Keratinocyte (primary cell): ENCODE measurements at places on chromosomes 12 and 14.
A peak's percentile ranks its signal among the peaks of the same experiment; 100 is the strongest.

DNA sequence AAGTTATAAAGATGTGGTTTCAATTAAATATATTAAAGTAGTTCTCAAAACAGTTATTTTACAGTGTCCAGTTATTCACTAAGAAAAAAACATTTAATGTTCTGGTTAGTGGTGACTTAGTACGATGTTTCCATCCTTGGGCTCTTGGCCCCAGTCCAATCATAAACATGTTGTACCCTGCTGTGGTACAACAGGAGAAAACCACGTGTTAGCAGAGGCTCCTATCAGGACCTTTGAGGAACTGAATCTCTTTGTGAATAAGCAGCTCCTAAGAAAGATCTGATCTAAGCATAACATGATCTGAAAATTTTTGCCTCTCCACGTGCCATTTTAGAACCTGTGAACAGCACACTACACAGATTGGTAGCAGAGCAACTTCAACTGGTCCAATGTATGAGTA, 234.0 kb downstream of the SYT1 start:
- DNase-seq, result no peak

- no peak for DNase-seq
Measured at GRCh38 chr14:73243341-73243740, 6.0 kb downstream of the PAPLN start.

DNA sequence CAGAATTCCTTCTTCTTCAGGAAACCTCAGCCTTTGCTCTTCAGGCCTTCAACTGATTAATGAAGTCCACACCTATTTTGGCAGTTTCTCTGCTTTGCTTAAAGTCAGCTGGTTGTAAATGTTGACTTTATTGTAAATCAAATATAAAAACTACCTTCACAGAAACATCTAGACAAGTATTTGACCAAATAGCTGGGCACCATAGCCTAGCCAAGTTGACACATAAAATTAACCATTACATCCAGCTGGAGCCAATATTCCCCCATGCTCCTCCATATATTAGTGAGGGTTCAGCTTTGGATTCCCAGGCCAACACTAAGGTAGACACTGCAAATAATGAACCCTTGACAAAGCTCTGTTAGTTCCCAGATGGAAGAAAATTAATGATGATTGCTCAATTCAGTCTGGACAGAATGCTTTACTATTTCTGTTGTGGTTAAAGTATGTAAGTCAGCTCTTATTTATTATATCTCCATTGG, 125.5 kb downstream of the ZFP36L1 start:
- DNase-seq, result no peak

DNA sequence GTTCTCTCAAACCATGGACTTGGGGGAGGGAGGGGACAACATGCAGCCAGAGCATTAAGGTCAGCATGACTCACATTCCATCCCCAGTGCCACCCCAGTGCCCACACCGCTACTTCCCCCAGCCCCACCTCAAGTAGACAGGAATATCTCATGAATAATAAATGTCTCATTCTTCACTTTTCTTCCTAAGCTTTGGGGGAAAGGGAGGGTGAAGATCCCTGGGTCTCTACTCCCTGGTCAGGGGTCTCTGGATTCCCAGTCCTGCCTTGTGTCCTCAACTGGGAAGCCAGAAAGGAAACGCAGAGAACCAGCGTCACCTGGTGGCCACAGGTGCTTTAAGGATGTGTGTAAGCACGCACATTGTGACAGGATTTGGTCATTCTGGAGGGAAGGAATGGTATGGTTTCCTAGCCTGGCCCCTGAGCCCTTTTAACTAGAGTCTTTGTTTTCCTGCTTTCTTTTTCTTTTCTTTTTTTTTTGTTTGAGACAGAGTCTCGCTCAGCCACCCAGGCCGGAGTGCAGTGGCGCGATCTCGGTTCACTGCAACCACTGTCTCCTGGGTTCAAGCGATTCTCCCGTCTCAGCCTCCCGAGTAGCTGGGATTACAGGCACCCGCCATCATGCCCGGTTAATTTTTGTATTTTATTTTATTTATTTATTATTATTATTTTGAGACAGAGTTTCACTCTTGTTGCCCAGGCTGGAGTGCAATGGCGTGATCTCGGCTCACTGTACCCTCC, 3.4 kb downstream of the GPR84 start:
- DNase-seq, result no peak

DNA sequence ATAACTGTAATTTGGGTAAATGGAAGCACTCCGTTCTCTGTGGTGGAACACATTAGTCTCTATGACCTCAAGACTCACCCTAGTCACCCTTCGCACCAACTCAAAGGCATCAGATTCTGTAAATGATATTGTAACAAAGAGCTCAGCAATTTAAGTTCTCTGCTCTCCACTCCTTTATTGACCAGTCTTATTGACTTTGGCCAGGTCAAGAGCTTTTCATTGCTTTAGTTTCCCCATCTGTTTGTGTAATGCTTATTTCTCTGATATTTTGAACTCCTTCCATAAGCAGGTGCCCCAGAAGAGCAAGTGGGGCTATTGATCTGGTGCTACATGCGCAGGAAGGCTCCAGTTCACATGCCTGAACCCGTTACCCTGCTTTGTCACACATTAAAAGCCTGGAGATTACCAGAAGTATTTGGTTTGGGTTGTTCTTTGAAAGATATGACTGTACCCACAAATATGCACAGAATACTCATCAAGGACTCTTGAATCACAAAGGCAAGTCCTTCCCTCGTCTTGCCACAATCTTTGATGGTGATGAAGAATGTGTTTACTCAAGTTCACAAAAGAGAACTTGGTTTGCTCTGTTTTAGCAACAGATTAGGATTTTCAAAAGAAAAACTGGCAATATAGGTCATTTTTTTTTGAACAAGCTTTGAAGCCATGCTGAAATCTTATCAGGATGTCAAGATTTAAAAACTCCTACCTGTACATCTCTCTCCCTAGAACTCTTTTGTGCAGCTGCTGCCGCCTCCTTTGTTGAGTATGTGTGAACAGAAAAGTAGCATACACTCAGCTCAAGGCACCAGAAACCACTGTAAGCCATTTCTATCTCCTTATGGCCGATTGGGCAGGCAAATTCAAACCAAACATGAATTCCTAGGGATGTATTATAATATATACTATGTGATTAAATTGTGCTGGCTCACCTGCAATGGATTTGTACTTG, 193.9 kb downstream of the BCAT1 start:
- peak; percentile 70 for DNase-seq

- no peak for DNase-seq
Measured at GRCh38 chr12:67804168-67804567, 155.6 kb downstream of the DYRK2 start.

- DNase-seq, result no peak
Measured at GRCh38 chr12:13278249-13278787, 81.8 kb downstream of the EMP1 start.

- no peak for DNase-seq
Measured at GRCh38 chr12:89081719-89082369, 270.5 kb downstream of the DUSP6 start.

DNA sequence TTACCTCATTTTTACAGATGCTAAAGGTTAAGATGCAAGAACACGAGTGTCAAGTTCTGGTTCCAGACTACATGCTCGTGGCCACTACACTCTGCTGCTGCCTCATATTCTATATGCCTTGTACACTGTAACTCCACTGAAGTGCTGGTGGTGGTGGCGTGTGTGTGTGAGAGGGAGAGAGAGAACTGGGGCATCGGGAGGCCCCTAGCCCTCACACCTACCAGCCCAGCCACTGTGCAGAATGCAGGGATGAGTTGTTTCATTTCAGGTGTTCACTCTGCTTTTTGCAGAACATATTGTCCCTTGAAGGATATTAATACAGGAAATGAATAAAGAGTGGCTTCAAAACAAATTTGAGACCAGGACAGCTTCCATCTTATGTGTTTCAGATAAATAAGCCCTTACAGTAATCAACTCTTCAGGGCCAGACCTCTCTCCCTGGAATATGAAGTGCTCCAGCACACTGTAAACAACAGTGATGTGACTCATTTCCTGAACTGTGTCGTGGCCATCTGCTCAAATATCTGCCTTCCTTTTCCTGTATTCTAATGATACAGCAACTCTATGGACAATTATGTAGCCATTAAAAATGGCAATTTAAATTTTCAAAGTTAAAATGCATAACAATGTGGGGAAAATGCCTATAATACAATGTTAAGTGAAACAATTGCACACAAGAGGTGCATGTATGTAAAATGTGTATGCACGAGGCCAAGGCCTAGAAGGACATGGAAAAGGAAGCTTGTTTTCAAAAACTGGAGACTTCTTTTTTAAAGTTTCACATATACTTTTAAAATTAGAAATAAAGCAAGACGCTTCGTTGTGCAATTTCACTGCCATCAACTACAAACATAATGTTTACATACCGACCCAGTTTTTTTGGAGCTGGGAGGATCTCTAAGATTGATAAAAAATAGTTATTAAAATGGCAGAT, 215.4 kb downstream of the PELI2 start:
- DNase-seq, result no peak

GRCh38 chr14:104794993-104795780, at the start of gene AKT1:
AKT1 (minus strand) TSS chr14:104795748; CDS start chr14:104792643, 3,105 bp downstream.
- no peak for DNase-seq

- no peak for DNase-seq
Measured at GRCh38 chr12:128323145-128323920, 56.4 kb downstream of the TMEM132C start.

GRCh38 chr12:82855872-82856271, 169.2 kb downstream of the TMTC2 start:
- no peak for DNase-seq

DNA sequence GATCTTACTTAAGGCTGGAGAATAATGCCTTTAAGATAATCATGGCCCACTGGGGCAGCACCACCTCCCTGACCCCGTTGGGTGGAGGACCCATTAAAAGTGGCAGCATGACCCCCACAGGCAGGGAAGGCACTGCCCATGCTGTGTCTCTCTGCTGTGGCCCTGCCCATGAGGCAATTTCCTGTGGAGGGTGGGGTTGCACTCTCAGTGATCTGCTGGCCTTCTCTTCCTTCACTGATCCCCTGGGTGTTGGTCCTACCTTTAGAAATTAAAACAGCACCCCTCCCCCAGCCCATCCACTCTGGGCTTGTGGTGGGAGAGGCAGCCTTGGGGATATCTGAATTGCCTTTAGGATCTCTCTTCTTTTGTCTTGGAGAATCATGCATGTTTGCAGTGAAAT, 17.3 kb downstream of the KLRK1 start:
- no peak for DNase-seq

DNA sequence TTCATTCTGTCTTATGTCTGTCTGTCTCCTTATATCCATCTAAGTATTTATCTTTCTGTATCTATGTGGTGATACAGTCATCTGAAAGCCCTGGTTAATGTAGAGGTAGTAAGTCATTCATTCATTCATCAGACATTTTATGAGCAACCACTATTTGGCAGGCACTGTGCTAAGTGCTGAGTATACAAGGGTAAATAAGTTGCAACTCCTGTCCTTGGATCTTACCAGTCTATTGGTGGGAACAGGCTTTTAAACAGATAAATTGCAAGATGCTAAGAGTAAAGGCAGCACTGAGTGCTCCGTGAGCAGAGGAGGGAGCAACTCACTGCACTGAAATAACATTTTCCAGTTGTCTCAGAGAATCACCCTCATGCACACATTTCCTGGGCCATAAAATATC, 68.6 kb downstream of the TMEM30B start:
- no peak for DNase-seq

DNA sequence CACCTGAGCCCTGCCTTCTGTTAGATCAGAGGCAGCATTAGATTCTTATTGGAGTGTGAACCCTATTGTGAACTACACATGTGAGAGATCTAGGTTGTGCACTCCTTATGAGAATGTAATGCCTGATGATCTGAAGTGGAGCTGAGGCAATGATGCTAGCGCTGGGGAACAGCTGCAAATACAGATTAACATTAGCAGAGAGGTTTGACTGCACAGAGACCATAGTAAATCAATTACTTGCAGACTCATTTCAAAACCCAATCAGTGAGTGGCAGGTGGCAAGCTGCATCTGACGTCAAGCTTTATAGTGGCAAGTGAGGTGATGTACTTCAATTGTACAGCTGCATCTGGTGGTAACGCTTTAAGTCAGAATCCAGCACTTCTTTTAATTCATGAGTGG, 141.6 kb downstream of the GPHN start:
- DNase-seq, result no peak

DNA sequence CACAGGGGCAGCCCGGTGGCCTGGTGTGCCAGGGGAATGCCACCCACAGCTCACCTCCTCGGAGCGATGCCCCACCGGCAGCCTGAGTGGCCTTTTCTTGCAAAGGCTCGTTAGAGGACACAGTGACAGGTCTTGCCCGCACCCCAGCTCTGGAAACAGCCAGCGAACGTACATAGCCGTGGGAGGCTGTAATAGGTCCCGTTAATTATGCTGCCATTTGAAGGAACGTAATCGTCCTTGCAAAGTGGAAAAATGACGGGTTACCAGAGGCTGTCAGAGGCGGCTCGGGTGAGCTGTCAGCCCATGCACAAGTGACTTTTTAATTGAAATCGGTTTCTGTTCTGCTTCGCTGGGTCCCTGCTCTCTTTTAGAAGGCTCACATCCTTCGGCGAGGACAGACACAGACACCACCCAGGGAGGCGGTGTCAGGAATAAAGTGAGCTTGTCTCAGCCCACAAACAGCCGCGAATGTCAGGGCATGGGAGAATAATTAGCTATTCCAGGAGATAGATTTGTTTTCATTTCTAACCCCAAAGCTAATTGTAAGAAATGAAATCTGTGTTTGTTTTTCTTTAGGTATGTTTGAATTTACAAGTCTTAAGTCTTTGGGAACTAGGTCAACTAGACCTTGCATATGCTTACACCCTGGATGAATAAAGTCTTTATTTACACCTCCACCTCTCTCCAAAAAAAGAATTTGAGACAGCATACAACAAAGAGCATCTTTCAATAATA, 77.2 kb upstream of the RFLNA start:
- no peak for DNase-seq

- DNase-seq, result no peak
Measured at GRCh38 chr12:61487728-61488127, 772.5 kb upstream of the USP15 start.

- DNase-seq, result no peak
Measured at GRCh38 chr14:104406831-104407230, 172.7 kb upstream of the C14orf180 start.

DNA sequence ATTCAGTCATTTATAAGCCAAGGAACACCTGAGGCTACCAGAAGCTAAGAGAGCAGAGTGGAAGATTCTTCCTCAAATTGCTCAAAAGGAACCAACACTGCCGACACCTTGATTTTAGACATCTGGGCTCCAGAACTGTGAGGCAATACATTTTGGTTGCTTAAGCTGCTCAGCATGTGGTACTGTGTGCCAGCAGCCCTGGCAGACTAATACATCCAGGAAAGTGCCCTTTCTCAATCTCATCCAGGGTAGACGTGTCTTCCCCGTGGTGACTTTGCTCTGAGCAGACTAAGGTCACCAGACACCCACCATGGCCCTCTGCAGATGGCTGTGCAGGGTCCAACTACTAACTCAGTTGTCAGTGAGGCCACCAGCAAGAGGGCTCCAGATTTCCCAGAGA, 122.8 kb downstream of the VRK1 start:
- no peak for DNase-seq

DNA sequence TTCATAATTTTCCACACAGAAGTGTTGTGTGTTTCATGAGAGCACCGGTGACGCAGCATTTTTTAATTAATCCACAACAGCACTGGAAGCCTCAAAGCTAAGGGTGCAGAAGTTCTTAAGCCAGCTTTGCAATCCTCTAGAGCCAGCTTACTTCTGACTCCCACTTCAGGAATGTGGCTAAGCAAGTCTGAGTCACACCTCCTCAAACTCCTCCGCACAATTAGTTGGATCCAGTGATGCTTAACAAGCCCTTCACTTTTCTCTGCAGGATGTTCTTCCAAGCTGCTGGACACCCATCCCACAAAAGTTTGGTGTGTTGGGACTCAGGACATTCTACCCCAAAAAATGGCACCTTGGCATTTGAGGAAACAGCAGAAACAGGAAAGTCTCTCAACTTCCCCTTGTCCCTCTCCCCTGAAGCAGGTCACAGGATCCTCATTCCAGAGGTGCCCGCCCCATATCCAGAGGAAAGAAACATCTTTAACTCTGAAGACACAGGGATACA, 210.0 kb downstream of the PPM1H start:
- peak; percentile 94 for DNase-seq
